GOT3 (cell line): ENCODE measurements at places on chromosomes 5 and 9.

- no peak for DNase-seq
These were observed 95.6 kb upstream of the SPOCK1 start for GRCh38 chr5:137594717-137595116.

DNA sequence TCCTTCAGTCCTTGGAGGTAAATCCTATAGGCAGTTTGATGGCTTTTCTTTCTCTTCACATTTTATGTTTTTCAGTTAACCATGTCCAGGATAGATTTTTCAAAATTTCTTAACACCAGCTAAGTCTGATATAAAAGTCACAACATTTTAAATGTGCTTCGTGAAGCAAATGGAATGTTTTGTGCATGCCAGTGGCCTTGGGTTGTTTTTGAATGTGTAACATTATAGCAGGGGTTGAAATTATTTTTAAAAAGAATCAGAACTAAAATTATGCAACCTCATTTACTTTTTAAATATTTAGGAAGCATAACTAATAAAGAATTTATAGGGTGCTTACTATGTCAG is 201.1 kb downstream of the ARHGEF28 start:
- DNase-seq: no peak

- no peak for DNase-seq
These were observed 33.4 kb upstream of the ARAP3 start for GRCh38 chr5:141715346-141715905.

GRCh38 chr5:94920570-94920969 is 302.1 kb downstream of the SLF1 start:
- DNase-seq: no peak

GRCh38 chr9:119701651-119702050 is 332.4 kb upstream of the BRINP1 start:
- DNase-seq: no peak

- no peak for DNase-seq
These were observed 44.0 kb upstream of the SLC25A51 start for GRCh38 chr9:37947977-37948376.

- DNase-seq: no peak
These were observed 229.1 kb downstream of the IRX2 start for GRCh38 chr5:2522372-2522771.

DNA sequence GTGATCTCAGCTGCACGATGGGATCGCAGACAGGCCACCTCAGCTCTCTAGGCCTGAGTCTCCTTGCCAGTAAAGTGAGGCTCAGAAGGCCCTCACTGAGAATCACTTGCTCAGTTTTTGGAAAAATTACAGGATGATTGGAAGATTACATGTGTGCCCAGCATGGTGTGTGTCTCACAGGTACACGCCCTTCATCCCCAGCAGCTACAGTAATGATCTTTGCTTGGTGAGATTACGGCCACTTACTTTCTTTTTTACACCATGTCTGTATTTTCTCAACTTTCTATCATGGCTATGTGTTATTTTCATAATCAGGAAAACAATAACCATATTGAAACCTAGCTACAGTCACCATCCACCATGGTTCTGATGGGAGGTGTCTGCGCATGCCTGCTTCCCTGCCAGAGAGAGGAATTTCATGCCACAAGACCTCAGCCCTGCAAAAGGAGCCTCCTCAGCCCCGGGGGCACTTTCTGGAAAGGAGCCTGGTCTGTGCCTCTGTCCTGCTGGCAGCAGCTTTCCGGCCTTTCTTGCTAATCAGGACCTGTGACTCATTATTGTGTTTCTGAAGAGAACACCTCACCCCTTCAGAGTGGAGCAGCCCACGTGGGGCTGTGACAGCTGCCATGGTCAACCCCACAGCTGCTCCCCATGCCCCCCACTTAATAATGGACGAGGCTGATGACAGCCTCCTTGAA is 64.2 kb upstream of the OLFM1 start:
- no peak for DNase-seq

DNA sequence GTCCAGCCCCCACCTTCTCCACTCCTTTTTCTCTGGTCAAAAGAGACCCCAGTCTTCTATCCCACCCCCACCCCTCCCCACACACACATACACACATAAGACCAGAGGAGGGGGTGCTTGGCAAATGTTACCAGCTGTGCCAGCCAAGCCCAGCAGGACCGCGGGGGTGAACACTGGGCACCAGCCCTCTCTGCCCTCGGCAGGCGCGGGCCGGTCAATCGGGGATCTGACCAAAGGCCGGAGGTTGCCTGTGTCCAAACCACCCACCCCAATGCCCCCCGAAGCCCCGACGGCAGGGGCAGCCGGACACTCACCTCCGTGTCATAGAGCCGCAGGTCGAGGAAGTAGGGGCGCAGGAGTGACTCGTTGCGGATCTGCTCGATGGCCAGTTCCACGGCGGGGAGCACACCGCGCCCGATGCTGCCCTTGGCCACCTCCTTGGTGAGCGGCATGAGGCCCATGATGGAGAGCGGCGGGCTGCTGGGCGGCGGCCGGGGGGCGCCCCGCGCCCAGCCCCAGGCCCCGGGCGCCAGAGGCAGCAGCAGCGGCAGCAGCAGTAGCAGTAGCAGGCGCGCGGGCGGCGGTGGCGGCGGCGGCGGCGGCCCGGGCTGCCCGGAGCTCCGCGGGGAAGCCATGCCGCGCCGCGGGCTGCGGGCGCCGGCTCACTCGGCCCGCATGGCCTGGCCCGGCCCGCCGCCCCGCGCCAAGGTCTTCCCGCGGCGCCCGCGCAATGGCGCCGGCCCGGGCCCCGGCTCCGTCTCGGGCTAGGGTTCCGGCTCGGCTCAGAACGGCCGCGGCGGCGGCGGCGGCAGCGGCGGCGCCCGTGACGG is 417 bp downstream of the GABBR2 start:
- DNase-seq: no peak

- DNase-seq: no peak
These were observed 1259.8 kb downstream of the PTPRD start for GRCh38 chr9:9352877-9353481.

DNA sequence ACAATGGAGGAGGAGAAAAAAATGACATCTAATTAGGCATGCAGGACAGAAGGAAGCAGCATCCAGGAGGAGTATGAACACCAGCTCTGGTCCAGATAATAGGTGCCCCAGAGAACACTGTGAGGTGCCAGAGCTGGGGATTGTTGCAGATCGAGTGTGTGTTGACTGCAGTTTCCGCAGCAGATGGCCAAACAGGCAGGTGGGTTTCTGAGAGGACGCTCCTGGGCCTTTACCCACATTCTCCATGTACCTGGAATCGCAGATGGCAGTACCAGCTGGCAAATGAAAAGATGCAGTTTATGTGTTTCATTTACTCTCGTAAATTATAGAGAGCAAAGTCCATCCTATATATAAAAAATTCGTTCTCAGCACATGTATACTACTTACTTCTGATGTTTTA is 182.2 kb upstream of the ISL1 start:
- DNase-seq: no peak

GRCh38 chr9:112654282-112654681 is 63.6 kb downstream of the INIP start:
- DNase-seq: no peak

- no peak for DNase-seq
These were observed 795 bp upstream of the ASS1 start for GRCh38 chr9:130443840-130444492.
